ENCODE measurements at places on chromosomes 7 and 10.

DNA sequence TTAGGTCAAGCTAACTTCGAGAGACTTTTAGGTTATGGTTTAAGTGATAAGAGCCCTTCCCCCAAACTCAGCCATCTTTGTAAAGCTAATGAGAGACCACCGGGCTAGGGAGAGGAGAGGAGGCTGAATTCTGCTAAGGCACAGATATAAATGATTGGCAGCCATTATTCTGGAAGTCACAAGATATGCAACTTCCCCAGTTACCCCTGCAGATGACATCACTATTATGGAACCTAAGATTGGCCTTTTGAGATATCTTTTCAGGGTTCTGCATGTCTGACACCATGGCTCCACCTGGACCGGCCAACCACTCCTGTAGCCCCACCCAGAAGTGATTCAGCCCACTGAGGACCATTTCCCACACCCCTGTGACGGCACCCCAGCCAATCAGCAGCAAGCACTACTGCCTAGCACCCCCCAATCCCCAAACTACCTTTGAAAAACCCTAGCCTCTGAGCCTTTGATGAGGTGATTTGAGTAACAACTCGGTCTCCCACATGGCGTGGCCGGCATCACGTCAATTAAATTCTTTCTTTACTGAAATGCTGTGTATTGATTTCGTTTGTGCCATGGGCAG, 14.4 kb downstream of the VIPR2 start:
- no peak for DNase-seq

- DNase-seq = no peak
Observed at GRCh38 chr10:42999385-43000020, 77.4 kb upstream of the RET start.

DNA sequence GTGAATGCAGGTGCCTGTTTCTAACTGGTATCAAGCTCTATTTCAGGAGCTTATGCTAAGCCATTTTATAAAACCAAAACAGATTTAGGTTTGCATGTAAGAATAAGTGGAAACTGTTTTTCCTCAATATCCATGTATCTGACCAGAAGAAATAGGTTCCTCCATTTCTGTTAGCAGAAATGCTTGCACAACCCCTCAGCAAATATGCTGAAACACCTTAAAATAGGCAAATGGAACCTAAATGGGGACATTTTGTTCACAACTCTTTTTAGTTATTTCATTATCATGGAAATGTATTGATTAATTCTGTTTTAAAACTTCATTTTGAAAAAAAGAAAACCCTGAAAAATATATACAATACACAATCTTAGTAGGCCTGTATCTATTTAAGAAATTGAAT, 8.9 kb upstream of the EEPD1 start:
- no peak for DNase-seq

- no peak for DNase-seq
Observed at GRCh38 chr10:86932674-86933073, 24.7 kb downstream of the MMRN2 start.

DNA sequence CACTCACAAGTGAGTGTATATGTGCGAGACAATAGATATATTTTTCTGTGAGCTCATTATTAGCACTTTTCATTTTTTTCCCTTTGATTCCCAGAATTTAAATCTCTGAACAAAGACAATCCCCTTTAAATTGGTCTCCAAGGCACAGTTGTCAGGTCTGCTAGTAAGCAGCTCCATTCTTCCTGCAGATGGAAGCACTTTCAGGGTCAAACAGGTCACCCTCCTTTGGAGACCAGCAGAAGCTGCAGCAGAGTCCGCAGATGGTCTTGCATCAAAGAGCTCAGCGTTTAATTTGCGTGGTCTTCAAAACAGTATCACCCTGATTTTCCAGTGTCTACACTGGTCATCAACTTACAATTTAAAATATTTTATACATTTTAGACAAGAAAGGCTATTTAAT, 543.8 kb downstream of the ARL4A start:
- no peak for DNase-seq

DNA sequence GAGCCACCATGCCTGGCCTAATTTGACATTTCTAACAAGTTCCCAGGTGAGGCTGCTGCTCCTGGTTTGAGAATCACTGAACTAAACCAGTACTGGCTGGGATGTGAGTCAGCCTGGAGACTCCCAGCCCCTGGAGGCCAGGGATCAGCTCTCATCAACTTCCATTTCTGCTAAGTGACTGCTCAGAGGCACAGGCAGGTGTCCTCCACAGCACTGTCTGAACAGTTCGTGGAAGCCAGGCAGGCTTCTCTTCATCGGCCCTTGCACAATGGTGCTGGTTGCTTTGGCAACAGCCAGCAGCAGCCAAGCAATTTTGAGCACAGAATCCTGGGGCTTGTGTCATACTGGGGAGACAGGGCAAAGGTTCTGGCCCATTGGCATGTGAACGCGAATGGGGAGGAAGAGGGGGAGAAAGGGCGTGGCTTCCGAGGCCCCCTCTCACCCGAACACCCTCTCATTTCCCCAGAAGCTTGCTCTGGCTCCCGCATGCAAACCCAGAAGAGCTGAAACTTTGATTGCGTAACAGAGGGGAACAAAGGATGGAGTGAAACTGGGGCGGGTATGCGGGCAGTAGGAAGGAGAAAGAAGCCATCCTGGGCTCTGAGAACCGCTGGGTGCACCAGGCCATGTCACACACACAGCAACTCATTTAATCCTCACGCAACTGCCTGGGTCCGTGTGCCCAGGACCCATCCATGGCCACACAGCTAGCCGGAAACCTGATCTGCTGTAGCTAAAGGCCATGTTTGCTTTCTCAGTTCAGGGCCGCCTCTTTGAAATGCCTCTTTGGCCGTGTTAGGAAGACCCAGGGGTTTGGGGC, 9.0 kb upstream of the POR start:
- DNase-seq = peak; percentile 54

- DNase-seq = peak; percentile 57
Observed at GRCh38 chr7:105389088-105389650, 448 bp upstream of the SRPK2 start.

- DNase-seq = peak; percentile 89
Observed at GRCh38 chr7:73830681-73831583, at the start of gene CLDN4. Gene CLDN4, plus strand, starts transcription at chr7:73830996. Its CDS starts 206 bp downstream, at chr7:73831202.

DNA sequence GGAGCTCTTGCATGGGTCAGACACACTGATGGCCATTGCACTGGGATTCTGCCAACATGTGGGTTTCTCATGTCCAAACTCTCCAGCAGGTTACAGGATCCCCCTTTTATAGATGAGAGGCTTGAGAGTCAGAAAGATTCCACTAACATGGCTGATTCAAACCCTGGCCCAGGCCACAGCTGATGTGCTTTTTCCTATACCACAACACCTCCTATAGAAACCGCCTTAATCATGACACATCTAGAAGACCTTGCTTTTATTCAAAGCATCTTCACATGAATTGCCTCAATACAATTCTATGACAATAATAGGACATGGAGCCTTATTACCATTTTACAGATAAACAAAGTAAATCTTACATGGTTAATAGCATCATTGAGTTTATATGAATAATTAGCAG, 188.6 kb downstream of the DPY19L1 start:
- DNase-seq = no peak

DNA sequence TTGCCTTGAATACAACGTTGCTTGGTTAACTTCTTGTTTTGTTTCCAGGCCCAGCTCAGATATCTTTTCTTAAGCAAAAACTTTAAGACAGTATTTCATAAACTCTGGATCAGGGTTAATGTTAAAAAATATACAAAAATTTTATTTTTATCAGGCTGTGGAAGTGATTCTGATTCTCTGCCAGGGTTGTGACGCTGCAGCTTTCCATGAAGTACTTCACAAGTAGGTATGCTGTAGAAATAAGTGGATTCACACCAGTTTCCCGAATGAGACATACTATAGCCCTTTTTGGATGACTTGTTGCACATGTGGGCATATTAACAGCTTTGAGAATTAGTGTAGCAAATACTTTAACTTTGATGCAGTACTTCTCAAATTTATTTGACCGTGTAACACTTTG, 70.1 kb downstream of the CDK14 start:
- no peak for DNase-seq

- no peak for DNase-seq
Observed at GRCh38 chr7:80330434-80330833, 181.4 kb downstream of the GNAT3 start.

DNA sequence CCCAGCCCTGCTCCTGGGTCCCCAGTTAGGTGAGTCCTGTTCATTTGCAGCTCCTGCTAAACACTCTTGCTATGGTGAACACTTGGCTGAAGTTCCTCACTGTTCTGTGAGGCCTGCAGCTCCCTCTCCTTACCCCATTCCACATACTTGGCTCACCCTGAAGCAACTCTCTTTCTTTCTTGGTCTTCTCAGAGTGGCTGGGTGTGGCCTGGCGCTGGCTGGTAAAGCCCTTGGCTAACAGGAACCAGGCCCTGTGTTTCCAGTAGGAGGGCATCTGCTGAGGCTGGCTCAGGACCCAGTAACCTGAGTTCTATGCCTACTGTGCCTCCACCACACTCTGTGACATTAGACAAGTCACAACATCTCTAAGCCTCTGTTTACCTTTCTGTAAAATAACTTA, 53.1 kb upstream of the COL13A1 start:
- DNase-seq = no peak

DNA sequence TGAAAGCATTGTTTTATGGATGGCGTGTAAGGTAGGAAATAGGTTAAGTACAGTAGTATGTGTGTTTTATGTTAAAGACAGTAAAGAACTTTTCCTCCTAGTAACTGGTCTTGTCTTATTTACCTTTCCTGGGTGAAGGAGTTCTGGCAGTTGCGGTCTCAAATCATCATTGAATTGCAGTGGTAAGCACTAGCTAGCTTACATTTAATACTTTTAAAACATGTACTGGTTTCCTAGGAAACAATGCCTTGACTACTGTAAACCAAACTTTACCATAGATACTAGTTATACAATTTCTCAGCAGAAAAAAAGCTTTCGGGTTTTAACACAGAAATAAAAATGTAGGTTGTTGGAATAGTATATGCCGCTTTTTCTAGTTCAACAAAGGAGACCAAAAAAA, 37.7 kb downstream of the PRKG1 start:
- DNase-seq = no peak

DNA sequence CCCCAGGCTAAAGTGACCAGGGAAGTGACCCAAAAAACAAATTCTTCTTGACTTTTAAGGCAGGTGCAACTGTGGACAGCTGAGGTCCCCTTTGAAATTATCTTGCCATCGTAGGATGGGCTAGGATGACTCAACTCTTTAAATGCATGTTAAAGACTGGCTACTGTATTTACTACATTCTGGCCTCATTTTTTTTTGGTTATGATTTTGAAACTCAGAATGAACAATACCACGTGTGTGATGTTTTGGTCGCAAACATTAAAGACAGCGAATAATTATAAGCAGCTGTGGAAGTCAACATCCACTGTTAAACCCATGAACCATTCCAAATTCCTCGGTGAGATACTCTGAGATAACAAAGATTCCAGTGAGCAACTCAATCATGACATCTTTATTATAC, 1.2 kb upstream of the SLC13A4 start:
- no peak for DNase-seq

DNA sequence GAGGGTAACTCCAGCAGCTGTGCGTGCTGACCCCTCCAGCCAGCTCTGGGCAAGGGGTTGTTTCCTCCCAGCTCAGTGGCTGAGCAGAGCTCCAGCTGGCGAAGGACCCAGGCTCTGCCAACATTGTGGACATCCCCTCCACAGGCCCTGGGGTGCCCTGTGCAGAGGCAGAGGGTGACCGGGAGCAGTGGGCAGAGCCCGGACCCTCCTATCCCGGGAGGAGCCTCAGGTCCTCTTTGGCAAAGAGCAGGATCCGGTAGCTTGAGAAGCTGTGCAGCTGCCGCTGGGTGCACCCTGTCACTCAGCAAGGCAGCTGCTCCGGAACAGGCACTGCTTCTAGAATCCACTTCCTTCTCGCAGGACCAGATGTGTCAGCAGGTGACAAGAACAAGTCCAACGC, 175.9 kb downstream of the EBF3 start:
- no peak for DNase-seq

GRCh38 chr7:34060196-34060947, 155.0 kb downstream of the BMPER start:
- no peak for DNase-seq

- DNase-seq = no peak
Observed at GRCh38 chr7:122161628-122162027, 17.6 kb upstream of the AASS start.

DNA sequence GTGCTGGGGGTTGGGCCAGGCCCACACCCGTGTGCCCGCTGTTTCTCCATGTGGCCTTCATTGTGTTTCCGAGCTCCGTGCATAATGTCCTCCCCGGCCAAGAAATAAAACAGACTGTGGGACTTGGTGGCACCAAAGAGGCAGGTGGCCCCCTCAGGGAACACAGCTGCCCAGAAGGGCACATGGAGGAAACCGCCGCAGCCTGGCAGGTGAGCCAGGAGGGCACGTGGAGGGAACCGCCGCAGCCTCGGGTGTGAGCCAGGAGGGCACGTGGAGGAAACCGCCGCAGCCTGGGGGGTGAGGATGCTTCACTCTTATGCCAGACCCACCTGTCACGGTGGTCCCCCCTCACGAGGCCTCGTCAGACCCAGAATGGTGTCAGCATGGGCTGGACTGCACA, 288.7 kb downstream of the WDR37 start:
- no peak for DNase-seq

DNA sequence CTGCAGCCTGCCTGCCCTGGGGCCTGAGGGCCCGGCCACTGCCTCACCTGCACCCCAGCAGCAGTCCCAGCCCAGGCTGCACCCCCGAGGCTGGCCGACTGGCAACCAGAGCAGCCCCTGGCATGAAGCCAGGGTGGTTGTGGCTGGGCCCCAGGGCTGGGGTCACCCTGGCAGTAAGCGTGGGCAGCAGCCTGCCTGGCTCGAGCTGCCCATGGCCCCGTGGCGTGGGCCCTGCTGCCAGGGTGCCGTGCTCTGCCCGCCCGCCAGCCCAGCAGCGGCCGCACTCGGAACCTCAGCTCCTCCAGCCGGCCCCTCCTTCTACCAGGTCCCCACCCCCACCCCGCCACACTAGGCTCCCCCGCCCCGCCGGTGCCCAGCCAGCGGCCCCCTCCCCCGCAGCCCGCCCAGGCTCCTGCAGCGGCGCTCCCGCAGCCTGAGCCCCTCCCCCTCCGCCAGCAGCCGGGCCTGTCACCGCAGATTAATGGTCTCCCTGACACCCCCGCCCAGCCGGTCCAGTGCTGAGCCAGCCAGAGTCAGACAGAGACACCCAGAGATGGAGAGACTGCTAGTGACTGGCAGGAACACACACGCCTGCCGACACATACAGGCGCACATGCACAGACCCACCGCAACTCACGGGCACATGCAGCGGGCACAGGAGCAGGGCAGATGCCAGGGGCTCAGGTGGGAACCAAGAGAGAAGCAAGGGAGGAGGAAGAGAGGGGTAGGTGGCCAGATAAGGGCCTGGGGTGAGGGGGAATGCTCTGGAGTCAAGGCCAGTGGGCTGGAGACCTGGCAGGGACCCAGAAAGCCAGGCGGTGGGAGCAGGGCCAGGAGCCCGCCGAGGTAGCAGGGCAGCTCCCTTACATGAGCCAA, 22.4 kb downstream of the KCNH2 start:
- peak; percentile 14 for DNase-seq

DNA sequence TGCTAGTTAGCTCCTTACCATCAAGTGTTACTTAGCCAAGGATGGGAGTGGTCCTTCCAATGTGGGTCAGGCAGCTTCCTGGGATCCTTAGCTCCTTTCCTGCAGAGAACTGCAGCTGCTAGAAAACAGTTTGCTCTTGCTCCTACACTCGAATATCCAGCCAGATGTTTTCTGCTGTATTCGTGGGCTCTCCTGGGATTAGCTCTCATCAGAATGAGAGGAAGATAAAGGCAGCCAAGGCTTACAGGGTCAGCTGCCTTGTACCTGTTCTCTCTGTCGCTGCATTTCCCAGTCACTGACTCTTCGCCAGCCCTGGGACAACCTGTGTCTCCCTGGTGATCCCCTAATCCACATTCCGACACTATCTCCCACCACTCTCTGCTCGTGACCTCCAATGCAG, 29.0 kb downstream of the NEUROD6 start:
- DNase-seq = no peak
